ENCODE measurements at places on chromosomes 4 and X.

GRCh38 chrX:110678591-110678990, 117.0 kb downstream of the CHRDL1 start:
- DNase-seq, result peak; percentile 5

- peak; percentile 75 for DNase-seq
These were observed 247.4 kb downstream of the FBXO8 start for GRCh38 chr4:174036111-174036510.

- DNase-seq, result no peak
These were observed 145.7 kb upstream of the MBNL3 start for GRCh38 chrX:132634521-132634920.

DNA sequence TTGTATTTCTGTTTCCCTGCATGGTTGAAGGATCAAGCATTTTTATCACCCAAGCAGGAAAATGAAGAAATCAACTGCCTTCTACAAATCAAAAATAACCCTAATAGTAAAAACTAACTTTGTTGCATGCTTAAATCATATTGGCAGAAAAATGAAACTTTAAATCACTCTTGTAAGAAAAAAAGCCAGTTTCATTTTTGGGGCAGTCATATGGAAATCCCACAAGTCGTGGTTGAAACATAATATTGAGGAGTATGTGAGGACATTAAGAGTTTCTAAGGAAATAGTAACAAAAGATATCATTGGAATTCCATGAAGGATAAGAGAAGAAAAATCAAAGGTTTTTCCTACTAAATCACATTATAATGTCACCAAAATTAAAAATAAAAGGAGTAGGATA, 8.4 kb downstream of the TEC start:
- no peak for DNase-seq

GRCh38 chrX:150676221-150676620, 17.0 kb upstream of the MTMR1 start:
- DNase-seq, result no peak

DNA sequence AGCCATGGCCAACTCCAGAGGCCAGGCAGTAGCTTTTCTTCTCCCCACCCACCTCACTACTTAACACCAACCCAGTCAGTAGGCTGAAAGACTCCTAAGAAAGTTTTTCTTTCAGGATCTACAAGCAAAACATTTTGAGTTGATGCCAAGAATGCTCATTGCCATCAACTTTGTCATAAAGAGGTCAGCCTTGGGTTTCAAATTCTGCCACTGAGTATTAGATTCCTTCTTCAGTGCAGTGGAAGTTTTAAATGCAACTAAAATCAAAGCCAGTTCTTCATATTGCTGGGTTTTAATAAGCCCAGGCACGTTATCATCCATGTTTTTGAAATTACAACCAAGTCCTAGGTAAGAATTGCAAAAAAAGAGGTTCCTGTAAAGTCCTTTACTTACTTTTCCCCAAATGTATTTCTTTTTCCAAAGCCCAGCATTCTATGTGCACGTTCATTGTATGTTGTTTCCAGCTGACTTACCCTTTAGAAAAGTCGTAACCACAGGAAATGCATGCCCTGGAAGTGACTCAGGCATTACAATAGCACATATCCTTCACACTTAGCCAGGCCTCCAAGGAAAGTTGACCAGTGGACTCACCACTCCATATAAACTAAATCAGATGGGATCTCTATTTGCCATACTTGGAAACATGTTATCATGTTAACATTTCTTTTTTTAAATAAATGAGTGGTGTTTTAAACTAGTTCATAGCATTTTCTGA, 229.9 kb downstream of the SOX3 start:
- DNase-seq, result no peak

Data from NCI-H1092 treated with DMSO at 0.1 percent for 48 hours (cell line).